ENCODE measurements at places on chromosomes 4 and X.

DNA sequence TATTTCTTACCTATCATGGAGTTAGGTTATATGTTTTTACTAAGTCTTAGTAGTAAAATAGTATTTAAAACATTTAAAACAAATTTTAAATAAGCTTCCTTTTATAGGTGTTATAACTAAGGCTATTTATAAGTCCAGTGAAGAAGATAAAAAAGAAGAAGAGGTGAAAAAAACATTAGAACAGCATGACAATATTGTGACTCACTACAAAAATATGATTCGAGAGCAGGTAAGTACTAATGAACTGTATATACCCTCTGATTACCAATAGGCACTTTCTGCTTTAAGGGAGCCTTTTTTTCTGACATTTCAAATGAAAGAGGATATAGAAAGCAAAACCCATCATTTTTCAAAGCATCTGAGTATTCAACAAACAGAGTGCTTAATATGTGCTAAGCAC, 76.6 kb downstream of the USO1 start:
- DNase-seq, result peak; percentile 35

- peak; percentile 54 for DNase-seq
These were observed 23.4 kb downstream of the ZFYVE28 start for GRCh38 chr4:2395038-2395437.

GRCh38 chr4:73730292-73730691, 10.1 kb upstream of the CXCL8 start:
- DNase-seq, result peak; percentile 29

- DNase-seq, result peak; percentile 49
These were observed 12.3 kb upstream of the XPNPEP2 start for GRCh38 chrX:129726307-129727111.

DNA sequence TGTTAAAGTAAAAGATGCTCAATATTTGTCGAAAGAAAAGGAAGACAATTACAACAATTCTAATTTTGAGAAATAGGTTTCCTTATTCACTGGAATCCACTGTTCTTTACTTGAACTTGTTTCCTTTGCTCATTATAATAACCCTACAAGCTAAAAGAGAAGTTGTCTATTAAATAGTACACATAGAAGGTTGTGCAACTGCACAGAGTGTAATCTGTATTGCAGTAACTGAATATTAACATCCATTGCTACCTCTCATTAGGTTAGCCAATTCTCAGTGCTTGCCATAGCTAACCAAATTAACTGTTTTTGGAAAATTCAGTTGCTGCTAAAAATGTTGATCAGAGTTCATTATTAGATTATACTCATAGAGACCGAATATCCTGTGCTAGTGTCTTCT, 120.0 kb downstream of the PDLIM5 start:
- no peak for DNase-seq

- DNase-seq, result peak; percentile 42
These were observed 270.2 kb downstream of the TLL1 start for GRCh38 chr4:166143227-166143626.

- DNase-seq, result no peak
These were observed 73.8 kb downstream of the SEC24D start for GRCh38 chr4:118762155-118762554.

- no peak for DNase-seq
These were observed 612.8 kb downstream of the C4orf33 start for GRCh38 chr4:129708784-129709183.

DNA sequence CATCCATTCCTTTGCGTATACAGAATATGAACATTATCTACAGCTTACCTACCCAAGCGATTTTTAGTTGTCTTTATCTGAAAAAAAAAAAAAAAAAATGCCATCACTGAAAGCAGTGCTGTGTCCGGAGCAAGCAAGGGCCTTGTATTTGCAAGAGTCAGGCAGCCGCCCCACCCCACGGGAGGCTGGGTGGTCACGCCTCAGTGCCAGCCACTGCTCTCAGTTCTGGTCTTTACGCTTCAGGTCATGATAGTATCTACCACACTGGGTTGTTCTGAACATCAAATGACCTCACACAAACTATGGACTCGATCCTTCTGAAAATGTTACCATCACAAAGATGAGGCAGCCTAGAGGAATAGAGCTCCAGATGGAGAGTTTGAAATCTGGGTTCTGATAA, 62.7 kb upstream of the HELT start:
- DNase-seq, result no peak

- DNase-seq, result no peak
These were observed 415.2 kb downstream of the TRIML1 start for GRCh38 chr4:188554413-188554812.

GRCh38 chrX:49164589-49165360, 2.2 kb downstream of the MAGIX start:
- no peak for DNase-seq

- DNase-seq, result peak; percentile 3
These were observed 958.3 kb upstream of the ADGRL3 start for GRCh38 chr4:60241866-60242265.

GRCh38 chrX:332916-333610, 14.5 kb upstream of the GTPBP6 start:
- no peak for DNase-seq

Data from astrocyte of the spinal cord (primary cell).